ENCODE measurements at places on chromosomes 11 and 22.

DNA sequence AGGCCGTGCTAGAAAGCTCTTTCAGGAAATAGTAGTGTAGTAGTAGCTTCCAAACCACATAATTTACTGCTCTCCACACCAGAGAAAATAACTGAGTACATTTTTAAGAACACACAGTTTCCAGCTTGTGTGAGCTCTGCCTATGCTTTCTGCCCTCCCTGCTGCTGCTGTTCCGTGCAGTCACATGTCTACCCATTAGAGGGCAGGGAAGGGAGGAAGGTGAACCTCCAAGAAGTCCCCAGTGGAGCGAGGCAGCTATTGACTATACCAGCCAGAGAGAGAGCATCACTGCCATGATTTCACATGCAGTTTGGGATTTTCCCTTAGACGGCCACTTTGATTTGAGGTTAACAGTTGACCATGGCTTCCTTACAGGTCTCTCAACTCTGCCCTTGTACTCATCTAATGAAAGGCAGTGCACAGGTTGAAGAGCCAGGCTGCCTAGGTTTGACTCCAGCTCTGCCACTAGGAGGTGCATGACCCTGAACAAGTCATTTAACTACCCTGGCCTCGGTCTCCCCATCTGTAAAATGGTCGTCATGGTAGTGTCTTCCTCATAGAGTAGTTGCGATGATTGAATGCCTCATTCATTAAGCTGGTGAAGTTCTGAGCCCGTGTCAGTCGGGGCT lies 19.7 kb upstream of the CTTN start:
- no peak for DNase-seq

DNA sequence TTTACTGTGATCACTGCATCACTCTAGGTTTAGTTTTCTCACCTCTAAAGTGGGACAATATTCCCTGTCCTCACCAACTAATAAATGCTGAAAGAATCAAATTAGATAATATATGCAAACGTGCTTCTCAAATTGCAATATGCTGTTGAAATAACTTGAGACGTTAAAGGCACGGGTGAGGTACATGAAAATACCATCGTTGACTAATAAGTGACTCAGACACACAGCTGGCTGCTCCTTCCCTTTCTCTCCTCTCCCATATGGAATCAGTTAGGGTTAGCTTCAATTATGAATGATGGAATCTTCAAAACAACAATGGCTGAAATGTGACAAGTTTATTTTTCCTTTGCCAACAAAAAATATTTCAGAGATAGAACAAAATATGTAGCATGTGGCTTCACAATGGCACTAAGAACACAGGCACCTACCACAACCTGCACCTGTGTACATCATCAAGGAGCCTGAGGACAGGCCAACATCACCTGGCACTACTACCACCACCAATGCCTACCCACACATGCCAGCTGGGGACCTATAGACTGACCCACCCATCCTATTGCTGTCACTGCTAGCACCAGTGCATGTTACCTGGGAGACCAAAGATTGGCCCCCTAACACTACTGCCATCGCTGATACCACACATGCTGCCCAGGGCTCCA lies 13.7 kb downstream of the GDPD4 start:
- DNase-seq = no peak

- DNase-seq = no peak
Observed at GRCh38 chr22:39526736-39527171, 5.8 kb downstream of the RPS19BP1 start.

- no peak for DNase-seq
Observed at GRCh38 chr11:111059726-111060125, 185.8 kb upstream of the POU2AF2 start.

DNA sequence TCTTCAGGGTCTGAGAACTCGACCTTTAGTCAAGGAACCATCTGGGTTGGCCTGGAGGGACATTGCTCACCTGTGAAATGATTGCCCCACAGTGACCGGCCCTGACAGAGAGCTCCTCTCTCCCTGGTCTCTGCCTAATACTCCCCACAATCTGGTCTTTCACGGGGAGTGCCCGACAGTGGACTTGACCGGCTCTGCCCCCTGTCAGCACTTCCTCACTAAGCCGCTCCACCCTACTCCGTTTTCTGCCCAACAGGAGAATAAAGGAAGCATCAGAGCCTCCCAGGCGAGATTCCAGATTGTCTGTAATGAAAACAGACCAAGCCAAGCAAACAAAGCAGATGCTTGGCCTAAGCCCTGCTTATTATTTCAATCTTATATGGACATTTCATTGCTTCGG lies 87.8 kb downstream of the FBXO7 start:
- DNase-seq = no peak

DNA sequence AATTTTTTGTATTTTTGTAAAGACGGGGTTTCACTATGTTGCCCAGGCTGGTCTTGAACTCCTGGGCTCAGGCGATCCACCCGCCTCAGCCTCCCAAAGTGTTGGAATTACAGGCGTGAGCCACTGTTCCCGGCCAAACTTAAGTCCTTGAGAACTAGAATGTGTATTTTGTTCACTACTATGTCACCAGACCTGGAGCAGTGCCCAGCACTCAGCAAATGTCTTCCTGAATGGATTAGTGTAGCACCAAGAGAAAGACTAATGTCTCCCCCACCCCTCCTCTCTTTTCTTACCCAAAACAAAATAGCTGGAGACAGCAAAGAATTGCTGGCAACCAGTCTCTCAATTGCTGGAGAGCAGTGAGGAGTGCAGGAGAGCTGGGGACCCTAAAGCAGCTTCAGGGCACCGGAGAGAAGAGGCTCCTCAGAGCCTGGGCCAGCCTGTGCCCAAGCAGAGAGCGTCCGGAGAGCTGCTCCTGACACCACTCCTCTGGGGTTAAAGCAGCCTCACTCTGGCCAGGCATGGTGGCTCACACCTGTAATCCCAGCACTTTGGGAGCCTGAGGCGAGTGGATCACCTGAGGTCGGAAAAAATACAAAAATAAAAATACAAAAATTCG lies 14.9 kb downstream of the SLC25A18 start:
- DNase-seq = no peak

DNA sequence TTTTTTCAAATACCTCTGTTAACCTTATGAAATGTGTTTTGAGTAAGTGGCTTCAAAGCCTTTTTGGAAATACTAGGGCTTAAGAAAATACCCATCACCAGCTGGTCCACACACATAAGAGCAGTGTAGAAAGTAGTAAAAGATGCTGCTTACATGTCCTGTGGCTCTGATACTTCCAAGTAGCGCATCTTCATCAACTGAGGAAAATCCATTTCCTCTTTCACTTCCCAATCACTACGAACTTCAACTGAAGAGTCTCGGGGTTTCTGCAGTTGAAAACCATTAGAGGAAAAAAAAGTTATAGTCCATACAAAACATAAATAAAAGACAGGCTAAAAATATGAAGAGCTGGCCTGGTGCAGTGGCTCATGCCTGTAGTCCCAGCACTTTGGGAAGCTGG lies 8.5 kb downstream of the EIF3D start:
- DNase-seq = no peak

DNA sequence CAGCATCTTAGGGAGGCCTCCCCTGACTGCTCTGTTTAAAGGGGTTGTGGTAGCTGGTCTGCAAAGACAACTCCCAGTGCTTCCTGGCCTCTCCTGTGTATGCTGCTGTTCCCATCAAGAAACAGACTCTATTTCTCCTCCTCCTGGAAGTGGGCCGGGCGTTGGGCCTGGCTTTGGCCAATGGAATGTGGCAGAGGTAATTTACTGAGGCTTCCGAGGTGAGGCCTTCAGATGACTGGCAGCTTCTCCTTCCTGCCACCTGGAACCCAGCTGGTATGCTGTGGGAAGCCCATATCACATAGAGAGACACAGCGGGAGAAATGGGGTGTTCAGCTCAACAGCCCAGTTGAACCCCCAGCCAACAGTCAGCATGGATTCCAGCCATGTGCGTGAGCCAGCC lies 25.1 kb upstream of the EIF3D start:
- no peak for DNase-seq

DNA sequence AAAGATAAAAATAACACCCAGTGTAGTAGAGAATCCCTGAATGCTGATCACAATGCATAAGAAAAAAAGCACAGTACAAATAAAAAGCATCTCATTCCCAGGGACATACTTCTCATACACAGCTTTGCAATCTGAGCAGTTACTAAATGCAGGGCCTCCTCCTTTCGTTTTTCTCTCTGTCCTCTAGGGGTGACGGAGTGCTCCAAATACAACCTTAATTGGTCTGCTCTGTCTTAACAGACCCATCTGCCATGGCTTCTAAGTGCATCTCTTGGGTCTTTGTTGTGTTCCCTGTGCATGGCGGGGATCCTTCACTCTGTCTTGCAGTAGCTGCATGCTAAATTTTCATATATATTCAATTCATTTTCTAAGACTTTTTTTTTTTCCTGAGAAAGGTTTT lies 1114.2 kb upstream of the RAG2 start:
- no peak for DNase-seq

- no peak for DNase-seq
Observed at GRCh38 chr22:33787645-33788456, 132.4 kb downstream of the LARGE1 start.

DNA sequence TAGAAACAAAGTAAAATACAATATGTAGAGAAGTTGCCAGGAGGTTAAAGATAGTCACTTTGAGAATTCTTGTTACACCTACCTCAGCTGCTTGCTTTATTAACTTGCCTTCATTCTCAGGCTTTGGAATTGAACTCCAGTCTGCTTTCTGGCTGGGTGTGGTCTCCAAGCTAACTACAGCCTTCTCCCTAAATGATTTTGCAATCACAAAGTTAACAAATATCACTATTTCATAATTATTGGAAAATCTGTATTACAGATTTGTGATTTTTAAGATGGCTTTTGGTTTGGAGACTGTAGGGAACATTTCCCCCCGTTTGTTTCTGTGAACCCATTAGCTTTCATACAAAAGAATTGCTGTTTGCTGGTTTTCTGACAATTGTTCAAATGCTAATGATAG lies 2.2 kb downstream of the PLAAT5 start:
- DNase-seq = no peak

- no peak for DNase-seq
Observed at GRCh38 chr11:60159284-60159683, 23.6 kb downstream of the MS4A6A start.

GRCh38 chr11:95432714-95433503 lies 201.9 kb upstream of the SESN3 start:
- no peak for DNase-seq

- DNase-seq = no peak
Observed at GRCh38 chr11:59802639-59803176, 7.9 kb downstream of the MRPL16 start.

- DNase-seq = no peak
Observed at GRCh38 chr11:134373591-134374052, 38.4 kb downstream of the B3GAT1 start.

GRCh38 chr11:117183724-117184349 lies 5.3 kb downstream of the SIDT2 start:
- DNase-seq = no peak

DNA sequence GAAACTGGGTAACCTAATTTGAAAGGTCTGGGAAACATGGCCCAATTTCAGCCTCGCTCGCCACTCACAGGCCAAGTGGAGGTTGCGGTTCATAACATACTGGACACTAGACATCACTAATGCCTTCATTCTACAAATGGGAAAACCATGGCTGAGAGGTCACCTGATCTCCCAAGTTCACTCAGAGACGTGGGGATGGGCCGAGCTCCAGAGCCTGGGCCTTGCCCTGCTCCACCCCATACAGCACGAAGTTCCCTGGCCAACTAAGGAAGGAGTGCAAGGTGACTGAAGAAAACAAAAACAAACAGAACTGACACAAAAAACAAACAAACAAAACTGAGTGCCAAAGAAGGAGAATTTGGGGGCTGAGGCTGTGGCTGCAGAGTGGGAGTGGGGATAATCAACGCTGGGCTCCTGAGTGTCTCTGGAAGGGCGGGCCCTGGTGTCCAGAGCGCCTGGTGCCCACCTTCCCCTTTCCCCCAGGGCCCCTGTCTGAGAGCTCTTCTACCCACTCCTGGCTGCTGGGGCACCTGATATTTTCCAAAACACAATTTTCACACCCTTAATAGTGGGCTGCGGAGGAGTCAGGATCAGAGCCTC lies 46.5 kb upstream of the ADA2 start:
- DNase-seq = no peak

DNA sequence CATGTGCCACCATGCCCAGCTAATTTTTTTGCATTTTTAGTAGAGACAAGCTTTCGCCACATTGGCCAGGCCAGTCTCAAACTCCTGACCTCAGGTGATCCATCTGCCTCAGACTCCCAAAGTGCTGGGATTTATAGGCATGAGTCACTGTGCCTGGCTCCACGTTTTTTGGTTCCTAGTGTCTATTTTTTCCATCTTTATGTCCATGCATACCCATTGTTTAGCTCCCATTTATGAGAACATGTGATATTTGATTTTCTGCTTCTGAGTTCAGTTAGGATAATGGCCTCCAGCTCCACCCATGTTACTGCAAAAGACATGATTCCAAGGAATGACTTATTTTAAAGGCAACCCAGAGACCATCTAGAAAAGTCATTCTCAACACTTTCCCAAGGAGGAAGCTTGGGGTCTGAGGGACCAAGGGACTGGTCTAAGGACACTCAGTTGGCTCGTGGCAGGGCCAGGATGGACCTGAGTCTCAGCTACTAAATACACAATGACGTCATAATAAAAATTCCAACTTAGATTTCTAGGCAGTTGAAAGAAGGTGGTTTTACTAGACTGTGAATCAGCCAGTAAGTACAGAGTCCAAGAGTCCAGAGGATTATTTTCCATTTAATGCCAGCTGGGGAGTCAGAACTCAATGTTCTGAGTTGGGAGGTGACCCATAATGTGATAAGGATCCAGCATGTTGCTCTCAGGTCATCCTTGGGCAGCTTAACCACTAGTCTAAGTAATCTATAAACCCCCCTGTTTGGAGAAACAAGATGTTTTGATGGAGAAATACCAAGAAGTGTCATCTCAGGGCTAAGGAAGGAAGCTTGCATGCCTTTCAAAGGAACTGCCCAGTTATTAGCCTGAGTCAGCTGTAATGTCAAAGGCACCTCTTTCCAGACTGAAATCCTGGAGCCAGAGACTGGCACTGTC lies 39.4 kb downstream of the ABTB2 start:
- no peak for DNase-seq

- DNase-seq = peak; percentile 82
Observed at GRCh38 chr11:2428322-2428795, 16.0 kb downstream of the TRPM5 start.

DNA sequence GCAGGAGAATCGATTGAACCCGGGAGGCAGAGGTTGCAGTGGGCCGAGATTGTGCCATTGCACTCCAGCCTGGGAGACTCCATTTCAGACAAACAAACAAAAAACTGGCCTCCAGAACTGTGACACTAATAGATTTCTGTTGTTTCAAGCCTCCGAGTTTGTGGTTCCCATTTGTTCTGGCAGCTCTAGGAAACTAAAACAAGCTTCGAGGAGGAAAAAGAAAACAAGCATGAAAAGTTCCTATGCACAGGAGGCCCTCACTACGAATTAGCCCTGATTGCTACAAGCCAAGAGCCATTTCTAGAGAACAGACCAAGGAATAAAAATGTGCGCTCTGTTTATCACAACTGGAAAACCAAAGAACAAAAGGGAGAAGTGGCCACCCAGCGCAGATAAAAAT lies 47.8 kb upstream of the SHANK2 start:
- DNase-seq = no peak
